Hippocampal formation (tissue), 2 donors: ENCODE measurements at places on chromosomes 11 and 22.

DNA sequence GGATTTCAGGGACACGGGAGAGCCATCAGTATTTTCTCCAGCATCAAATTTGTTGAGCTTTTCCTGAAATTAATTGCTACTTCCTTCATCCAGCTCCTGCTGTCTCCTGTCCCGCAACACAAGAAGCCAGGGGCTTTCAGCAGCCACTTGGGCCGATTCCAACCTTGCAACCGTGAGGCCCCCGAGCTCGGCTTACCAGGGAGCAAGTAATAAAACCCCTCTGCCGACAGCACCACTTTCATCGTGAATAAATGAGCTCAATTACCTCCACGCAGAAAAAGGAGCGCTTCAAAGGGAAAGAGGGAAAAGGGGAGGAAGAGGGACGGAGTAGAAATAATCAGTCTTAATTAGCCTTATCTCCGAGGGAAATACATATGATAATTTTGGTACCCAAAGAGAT is 76.6 kb downstream of the CELSR1 start:
- DNase-seq = no peak

GRCh38 chr11:11155962-11156815 is 196.9 kb downstream of the CSNK2A3 start:
- no peak for DNase-seq

DNA sequence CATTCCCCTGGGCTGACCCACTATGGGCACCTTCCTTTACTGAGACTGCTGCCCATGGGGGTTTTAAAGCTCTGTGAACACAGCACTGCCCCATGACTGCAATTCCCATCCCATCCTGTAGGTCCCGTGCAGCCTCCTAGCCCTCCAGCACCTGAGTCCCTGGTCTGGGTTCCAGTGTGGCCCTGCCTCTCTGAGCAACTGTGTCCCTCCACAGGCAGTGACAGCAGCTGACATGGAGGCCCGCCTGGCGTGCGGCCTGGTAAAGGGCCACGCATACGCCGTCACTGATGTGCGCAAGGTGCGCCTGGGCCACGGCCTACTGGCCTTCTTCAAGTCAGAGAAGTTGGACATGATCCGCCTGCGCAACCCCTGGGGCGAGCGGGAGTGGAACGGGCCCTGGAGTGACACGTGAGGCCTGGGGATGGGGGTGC is 12.6 kb downstream of the OMP start:
- DNase-seq = no peak

GRCh38 chr11:100903284-100903683 is 216.2 kb downstream of the ARHGAP42 start:
- DNase-seq = no peak

GRCh38 chr22:46688949-46689348 is 49.1 kb downstream of the CERK start:
- no peak for DNase-seq

DNA sequence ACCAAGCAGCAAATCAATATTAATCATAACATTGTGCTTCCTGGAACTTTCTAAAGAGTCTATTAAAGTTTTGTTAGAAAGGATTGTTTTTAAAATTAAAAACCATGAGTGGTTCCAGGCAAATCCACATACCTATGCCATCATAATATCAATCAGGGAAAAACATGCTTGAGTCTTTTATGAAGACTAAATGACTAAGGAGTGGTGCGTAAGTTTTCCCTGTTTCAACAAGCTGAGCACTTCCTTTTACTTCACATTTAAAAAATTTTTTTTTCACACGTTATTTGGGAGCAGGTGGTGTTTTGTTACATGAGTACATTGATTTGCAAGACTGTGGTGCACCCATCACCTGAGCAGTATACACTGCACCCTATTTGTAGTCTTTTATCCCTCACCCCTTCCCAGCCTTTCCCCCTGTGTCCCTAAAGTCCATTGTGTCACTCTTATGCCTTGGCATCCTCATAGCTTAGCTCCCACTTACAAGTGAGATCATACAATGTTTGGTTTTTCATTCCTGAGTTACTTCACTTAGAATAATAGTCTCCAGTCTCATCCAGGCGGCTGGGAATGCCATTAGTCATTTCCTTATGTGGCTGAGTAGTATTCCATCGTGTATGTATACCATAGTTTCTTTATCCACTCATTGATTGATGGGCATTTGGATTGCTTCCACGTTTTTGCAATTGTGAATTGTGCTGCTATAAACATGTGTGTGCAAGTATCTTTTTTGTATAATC is 1190.3 kb upstream of the RAG2 start:
- no peak for DNase-seq

GRCh38 chr22:19517171-19517500 is 7.1 kb downstream of the CLDN5 start:
- DNase-seq = no peak

GRCh38 chr11:112519751-112520150 is 259.1 kb upstream of the PLET1 start:
- no peak for DNase-seq

- DNase-seq = peak; percentile 75
Observed at GRCh38 chr11:96152623-96153022, 190.4 kb downstream of the MAML2 start.

DNA sequence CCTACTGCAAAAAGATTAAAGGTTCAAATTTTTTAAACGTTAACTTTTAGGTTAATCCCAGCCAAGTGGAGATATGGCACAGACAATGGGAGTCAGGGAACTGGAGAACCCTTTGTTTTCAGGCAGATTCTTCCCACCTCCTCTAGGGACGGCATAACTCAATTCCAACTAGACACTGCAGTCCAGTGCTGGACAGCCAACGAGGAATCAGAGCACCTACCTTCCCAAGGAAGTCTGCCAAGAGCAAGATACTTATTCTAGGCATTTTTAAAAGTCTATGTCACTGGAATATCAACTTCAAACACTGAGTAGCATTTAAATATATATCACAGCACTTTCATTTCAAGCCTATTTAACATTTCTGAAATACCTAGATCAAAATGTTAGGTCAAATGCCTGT is 7.3 kb downstream of the CADM1 start:
- DNase-seq = no peak

DNA sequence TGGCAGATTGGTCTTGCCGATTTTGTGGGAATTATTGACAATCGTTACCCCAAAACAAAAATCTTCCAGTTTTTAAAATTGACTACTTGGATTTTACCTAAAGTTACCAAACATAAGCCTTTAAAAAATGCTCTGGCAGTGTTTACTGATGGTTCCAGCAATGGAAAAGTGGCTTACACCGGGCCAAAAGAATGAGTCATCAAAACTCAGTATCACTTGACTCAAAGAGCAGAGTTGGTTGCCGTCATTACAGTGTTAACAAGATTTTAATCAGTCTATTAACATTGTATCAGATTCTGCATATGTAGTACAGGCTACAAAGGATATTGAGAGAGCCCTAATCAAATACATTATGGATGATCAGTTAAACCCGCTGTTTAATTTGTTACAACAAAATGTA is 37.2 kb downstream of the IGLL1 start:
- DNase-seq = no peak
